ENCODE measurements at places on chromosomes 1 and 21.

- no peak for DNase-seq
Measured at GRCh38 chr1:151060657-151061421, 642 bp downstream of the MLLT11 start.

DNA sequence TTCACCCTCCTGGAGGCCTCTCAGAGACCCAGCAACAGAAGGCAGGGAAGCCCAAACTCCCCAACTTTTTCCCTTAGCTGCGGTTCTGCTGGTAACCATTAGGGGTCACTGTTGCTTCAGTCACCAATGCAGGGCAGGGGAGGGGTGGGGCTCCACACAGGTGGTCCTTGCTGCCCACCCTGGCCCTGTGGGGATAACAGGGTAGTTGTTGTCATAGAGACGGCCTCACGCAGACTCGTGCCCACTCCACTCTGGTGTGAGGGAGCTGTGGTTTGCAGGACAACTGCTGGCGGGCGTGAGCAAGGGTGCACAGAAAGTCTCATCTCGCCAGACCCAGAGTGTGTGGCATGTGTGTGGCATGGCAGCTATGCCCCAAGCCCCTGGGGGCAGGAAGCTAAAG is 19.9 kb downstream of the INSRR start:
- no peak for DNase-seq

DNA sequence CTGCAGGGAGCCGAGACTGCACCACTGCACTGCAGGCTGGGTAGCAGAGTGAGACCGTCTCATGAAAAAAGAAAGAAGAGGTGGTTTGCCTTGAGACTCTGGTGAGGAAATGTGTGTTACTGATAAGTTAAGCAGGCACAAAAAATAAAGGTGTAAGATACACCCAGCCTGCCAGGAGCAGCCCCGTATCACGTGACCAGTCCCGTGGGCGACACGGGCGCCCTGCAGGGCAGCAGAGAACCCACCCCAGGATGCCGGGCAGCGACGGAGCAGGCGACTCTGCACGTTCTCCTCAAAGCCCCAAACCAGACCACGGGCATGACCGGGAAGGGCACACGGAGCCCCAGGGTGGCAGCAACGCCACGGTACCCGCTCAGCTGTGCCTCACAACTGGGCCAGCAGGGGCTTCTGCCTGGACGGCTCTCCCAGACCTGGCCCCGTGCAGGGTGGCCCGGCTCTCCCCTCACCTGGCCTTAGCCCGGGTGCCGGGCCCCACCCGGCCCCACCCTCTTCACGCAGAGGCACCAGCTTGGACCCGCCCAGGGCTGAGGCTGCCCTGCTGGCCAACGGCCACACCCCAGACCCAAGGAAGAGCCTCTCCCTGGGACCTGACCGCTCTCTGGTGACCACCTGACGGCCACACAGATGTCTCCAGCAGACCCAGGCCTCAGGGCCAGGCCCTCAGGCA is 8.1 kb upstream of the TNFRSF4 start:
- DNase-seq: no peak

- no peak for DNase-seq
Measured at GRCh38 chr1:154442006-154442740, 37.0 kb downstream of the IL6R start.

GRCh38 chr1:229285440-229285839 is 14.5 kb downstream of the RAB4A start:
- no peak for DNase-seq

GRCh38 chr1:82455342-82455741 is 654.6 kb downstream of the ADGRL2 start:
- DNase-seq: no peak

- DNase-seq: no peak
Measured at GRCh38 chr1:39328095-39328494, 123.6 kb downstream of the MACF1 start.

DNA sequence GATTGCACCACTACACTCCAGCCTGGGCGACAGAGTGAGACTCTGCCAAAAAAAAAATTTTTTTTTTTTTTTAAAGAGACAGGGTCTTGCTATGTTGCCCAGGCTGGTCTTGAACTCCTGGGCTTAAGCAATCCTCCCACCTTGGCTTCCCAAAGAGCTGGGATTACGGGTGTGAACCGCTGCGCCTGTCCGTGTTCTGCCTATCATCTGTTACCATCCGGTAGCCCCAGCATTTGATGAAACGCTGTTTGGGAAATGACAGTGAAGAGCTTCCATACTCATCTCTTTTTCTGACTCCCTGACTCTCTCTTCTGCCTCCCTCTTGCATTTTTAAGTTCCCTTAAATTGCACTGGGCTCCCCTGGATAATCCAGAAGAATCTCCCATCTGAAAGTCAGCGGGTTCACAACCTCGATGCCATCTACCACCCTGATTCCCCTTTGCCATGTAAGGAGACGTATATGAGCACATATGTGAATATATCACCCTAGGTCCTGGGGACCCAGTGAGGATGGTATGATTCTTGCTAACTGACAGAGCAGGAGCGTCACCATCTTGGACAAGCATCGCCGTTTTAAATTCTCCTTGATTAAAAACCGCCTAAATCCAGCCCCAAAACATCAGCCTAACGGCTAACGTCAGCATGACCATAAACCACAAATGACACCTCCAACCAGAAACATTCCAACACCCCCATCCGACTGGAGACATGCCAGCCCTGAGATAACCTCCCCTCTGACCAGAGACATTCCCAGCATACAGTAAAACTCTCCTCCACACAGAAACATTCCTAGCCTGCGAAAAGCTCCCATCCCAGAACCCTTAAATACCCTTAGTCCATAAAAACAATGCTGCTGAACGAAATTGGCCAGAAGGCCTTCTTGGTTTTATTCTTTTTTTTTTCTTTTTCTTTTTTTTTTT is 12.4 kb downstream of the TNFRSF8 start:
- no peak for DNase-seq

GRCh38 chr1:186532466-186532865 is 71.6 kb upstream of the PDC start:
- no peak for DNase-seq

DNA sequence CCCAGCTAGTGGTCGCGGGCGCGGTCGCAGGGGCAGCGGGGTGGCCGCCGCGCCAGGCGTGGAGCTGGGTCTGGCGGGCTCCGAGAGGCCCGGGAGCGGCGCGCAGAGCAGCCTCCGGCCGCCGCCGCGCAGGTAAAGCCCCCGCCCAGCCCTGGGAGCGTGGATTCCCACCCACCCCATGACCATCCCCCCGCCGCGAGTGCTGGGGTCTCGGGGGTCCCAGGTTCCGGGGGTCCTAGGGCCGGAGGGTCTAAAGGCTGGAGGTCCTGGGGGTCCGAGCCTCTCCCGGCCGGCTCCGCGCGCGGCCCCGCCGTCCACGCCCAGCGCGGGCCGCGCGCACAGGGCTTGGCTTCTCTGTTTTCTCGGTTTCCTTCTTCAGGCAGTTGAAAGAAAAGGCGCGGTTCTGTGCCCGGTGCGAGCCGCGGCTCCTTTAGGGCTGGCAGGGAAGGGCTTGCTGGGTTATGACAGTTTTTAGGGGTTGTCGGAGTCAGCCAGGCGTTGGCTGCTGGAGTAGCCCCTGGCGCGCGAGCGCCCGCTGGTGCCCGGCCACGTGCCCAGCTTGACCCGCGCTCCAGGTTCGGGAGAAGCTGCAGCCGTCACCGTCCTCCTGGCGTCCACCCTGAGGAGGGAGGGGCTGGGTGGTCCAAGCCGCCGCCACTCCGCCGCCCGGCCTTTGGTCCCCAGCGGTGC is 359 bp downstream of the LRRC3 start:
- no peak for DNase-seq

GRCh38 chr1:200886594-200886993 is 8.1 kb upstream of the INAVA start:
- DNase-seq: no peak

DNA sequence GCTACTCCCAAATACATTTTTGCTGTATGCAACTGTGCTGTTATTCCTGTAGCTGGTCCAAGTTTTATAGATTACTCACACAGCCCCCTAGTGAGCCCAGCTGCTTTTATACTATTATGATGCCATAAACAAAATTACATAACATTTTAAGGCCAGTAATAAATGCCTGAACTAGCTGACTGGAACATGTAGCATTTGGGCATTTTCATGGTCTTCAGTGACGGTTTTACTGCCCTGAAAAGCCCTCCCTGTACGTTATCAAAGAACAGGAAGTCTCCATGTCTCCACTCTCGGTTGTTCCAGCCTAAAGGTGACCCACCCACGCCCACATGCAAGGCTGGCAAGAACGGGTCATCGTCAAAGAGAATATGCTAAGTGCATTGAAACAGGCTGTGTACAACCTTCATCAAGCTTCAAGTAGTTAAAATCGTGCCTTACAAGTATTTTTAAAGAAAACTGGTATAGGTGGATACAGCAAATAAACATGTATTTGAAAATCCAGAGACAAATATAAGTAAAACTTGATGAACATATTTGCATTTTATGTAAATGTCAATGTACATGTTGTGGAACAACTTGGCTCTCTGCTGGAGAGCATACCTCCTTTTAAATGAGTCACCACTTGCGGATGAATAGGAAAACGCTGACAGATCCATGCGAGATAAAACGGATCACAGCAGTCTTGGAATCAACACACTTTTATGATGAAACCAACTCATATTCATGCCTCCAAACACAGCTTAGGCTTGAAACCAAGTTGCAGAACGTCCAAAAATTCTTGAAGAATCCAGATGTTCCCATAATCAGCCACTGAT is 520.5 kb downstream of the SMYD3 start:
- no peak for DNase-seq

DNA sequence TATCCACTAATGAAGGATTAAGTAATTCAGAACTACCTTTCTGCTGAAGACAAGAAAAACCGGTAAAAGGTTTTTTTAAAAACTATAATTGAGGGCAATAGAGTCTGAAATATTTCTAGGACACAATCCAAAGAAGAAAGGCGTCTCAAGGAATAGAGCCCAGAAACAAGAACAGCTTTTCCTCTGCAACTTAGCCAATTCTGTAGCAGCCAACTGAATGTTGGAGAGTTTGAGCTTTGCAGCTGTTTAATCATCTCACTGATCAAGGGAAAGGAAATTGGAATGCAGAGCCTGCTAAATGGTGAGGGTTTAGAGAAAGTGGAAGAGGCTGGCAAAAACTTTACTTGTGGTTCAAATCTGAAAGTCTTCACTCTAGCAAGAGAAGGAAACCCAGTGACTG is 818.9 kb downstream of the KCNT2 start:
- DNase-seq: peak; percentile 2

- DNase-seq: peak; percentile 2
Measured at GRCh38 chr1:4018466-4019146, 118.5 kb upstream of the C1orf174 start.

GRCh38 chr1:85240174-85240601 is 19.3 kb downstream of the C1orf52 start:
- DNase-seq: no peak

DNA sequence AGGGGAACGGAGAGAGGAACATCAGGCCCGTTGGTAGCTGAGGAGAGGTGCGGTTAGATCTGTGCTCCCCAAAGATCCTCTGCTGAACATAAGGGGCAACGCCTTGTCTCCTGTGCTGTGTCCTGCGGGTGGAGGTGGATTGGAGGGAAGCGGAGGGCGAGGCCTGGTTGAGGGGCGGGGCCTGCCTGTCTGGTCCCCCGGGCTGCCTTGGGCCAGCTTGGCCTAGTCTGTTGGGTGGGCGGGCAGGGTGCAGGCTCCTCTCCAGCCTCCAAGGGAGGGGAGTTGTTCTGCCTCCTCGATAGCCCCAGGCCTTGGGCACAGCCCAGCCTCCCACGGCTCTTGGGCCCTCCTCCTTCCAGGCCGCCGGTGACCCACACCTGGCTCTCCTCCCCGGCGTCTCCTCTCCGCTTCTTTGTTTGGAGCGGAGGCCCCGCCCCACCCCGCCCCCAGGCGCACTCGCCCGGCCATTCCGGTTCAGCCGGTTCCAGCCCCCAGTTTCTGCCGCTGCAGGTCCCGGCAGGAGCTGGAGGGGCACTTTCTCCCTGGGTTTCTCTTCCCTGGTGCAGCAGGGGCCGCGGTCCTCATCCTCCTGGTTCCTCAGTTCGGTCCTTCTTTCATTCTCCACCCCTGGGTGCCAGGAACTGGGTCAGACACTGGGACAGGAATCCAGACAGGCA is 19.4 kb downstream of the PTPRF start:
- DNase-seq: no peak

- no peak for DNase-seq
Measured at GRCh38 chr1:165298203-165298820, 58.2 kb downstream of the LMX1A start.

- no peak for DNase-seq
Measured at GRCh38 chr1:90795431-90795830, 78.3 kb upstream of the BARHL2 start.

DNA sequence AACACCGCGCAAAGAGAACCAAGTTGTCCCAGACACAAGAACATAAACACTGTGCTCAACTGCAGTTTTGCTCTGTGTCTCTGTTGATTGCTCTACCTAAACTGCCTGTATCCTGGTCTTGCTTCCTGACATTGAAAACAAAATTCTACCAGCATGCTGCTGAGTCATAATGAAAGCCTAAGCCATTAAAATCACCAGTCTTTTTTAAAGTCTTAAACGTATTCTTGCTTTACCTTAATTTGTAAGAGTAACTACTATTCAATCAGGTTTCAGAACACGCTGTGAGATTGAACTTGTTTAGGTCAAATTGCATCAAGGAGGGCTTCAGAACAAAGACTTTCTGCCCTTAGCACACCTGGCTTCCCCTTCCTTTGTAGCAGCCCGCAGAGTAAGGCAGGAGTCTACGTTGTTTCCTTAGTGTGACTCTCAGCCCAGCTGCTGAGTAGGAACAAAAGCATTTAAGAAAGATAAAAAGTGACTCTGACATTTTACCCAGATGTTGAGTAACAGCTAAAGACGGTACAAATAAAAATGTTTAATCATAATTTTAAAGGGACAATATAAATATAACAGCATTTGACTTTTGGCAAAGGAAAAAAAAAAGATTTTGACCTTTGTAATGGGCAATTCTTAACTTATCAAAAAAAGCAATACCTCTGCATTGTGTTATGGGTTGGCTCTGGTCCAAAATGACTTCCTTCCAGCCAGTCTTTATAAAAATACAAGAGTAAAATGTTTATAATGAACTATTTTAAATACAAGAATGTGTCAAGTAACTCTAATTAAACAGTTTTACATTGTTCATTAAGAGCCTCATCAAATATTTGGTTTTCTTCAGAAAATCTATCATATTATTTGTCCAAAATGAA is 186.9 kb upstream of the ADGRL4 start:
- no peak for DNase-seq

- no peak for DNase-seq
Measured at GRCh38 chr21:30616125-30616524, at the start of gene KRTAP20-1. Gene KRTAP20-1, plus strand, starts transcription at chr21:30616425. Its CDS starts 30 bp downstream, at chr21:30616455.

- DNase-seq: no peak
Measured at GRCh38 chr21:45575993-45576837, 34.0 kb upstream of the SLC19A1 start.
